ENCODE measurements at places on chromosomes 12 and 14.

- H3K36me3 ChIP-seq, result no peaks in the 10 kb centered on the region
- H3K4me3 ChIP-seq, result no peak overlapping the region
- H3K27ac ChIP-seq, result no peak overlapping the region
- H3K4me1 ChIP-seq, result no peaks in the 10 kb centered on the region
- H3K27me3 ChIP-seq, result no peaks in the 10 kb centered on the region
These were observed 375.8 kb downstream of the APAF1 start for GRCh38 chr12:99020871-99021270.

DNA sequence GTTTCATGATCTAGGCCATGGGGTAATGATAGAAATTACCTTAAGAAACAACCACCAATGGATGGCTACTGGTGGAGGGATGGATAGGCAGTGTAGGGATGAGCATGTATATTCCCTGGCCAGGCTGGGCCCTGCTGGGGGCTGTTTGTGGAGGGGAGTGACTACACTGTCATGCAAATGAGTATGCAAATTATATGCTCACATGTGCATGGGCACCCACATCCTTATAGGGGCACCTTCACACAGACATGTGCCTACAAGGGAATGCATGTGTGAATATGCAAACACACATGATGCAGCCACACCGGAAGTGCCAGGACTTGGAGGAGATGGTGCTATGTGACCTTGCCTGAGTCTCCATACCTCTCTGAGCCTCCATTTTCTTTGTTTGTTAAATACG, 39.7 kb upstream of the FAM222A start:
- no peaks in the 10 kb centered on the region for H3K4me1 ChIP-seq
- H3K36me3 ChIP-seq, result no peaks in the 10 kb centered on the region
- no peak overlapping the region for H3K4me3 ChIP-seq
- no peak for DNase-seq

- DNase-seq, result peak; percentile 27
- no peak overlapping the region for H3K4me3 ChIP-seq
- no peaks in the 10 kb centered on the region for H3K27me3 ChIP-seq
- no peak overlapping the region for H3K27ac ChIP-seq
These were observed 32.5 kb downstream of the PSMC1 start for GRCh38 chr14:90288651-90289355.

GRCh38 chr12:74538491-74539258, 1.0 kb downstream of the ATXN7L3B start:
- peaks cover 9% of the 10 kb centered on the region for H3K36me3 ChIP-seq
- peaks cover 42% of the 10 kb centered on the region for H3K4me1 ChIP-seq
- H3K4me3 ChIP-seq, result peak overlapping the region; percentile 94
- no peaks in the 10 kb centered on the region for H3K27me3 ChIP-seq
- DNase-seq, result no peak

- H3K4me1 ChIP-seq, result peaks cover 25% of the 10 kb centered on the region
- DNase-seq, result peak; percentile 93
- peak overlapping the region; percentile 92 for H3K27ac ChIP-seq
- H3K27me3 ChIP-seq, result peaks cover 6% of the 10 kb centered on the region
- peaks cover 24% of the 10 kb centered on the region for H3K36me3 ChIP-seq
- H3K4me3 ChIP-seq, result peak overlapping the region; percentile 78
These were observed 551 bp downstream of the METTL1 start for GRCh38 chr12:57771236-57771872.

DNA sequence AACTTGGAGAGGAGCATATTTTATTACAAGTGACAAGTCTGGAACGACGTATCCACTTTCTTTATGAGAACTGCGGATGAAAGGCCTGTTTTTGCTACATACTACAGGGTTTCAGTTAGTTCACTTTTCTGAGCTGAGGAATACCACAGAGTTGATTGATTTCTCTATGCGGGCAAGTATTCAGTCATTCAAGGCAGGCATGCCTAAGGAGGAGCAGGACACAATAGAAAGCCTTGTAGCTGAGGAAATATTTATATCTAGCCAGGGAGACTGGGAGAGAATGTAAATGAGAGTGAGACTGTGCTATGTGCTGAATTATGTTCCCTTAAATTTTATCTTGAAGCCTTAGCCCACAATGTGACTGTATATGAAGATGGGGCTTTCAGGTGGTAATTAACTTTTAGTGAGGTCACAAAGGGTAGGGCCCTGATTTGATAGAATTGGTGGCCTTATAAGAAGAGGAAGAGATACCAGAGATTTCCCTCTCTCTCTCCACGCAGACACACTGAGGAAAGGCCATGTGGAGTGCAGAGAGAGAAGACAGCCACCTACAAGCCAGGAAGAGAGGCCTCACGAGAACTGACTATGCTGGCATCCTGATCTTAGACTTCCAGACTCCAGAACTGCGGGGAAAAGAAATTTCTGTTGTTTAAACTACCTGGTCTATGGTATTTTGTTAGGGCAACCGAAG, 459.0 kb upstream of the ATP2B1 start:
- no peak overlapping the region for H3K4me3 ChIP-seq
- H3K27ac ChIP-seq, result no peak overlapping the region
- H3K27me3 ChIP-seq, result no peaks in the 10 kb centered on the region
- no peaks in the 10 kb centered on the region for H3K4me1 ChIP-seq
- H3K36me3 ChIP-seq, result no peaks in the 10 kb centered on the region
- DNase-seq, result no peak

GRCh38 chr12:93032758-93033157, 103.7 kb upstream of the EEA1 start:
- no peaks in the 10 kb centered on the region for H3K36me3 ChIP-seq
- H3K27me3 ChIP-seq, result no peaks in the 10 kb centered on the region
- H3K4me1 ChIP-seq, result no peaks in the 10 kb centered on the region
- no peak overlapping the region for H3K4me3 ChIP-seq
- H3K27ac ChIP-seq, result no peak overlapping the region

Measured in upper lobe of right lung (tissue), 1 donor.